ENCODE measurements at places on chromosomes 4 and X.

DNA sequence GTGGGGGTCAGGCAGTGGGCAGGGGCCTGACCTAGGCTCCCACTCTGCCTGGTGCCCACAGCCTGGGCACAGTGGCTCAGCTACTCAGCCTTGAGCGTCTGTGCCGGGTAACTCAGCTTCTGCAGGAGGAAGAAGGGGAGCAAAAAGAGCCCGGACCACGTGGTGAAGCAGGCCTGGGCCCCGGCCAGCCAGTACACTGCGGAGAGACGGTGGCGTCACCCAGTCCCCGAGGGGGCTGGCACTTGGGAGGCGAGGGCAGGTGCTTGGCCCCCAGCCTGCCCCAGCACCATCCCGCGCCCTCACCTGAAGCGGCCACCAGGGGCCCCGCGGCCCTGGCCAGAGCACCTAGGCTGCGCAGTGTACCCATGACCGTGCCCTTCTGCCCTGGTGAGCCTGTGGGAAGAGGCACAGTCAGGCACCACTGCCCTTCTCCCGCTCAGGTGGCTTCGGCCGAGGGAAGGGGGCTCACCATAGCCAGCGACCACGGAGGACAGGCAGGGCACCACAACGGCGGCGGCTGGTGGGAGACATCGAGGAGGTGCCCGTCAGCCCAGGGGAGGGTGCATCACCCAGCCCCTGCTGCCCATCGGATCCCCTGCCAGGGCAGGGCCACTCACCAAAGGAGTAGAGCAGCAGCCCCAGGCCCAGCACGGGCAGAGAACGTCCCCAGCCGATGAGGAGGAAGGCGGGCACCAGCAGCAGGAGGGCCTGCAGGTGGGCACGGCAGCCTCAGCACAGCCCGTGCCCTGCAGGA is 32.3 kb downstream of the NOP14 start:
- DNase-seq, result no peak

DNA sequence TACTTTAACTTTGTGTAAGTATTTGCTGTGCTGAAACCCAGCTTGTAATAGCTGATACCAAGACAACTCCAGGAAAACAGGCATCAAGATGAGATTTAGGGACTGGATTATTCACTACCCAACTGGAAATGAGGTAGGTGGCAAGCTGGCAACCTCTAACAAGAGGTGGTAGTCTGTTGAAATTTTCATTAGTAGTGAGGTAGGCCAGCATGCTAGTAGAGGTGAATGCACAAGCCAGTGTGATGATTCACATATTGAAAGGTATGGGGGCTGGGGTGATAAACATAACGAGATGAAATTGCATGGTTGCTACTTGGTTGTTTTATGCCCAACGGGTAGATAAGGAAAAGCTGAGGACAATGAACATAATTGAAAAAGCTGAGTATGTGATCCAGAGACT is 8.5 kb upstream of the TMPRSS11D start:
- no peak for DNase-seq

GRCh38 chrX:486325-486724 is 99.6 kb upstream of the PPP2R3B start:
- no peak for DNase-seq

GRCh38 chrX:119082278-119082677 is 9.5 kb downstream of the CT47C1 start:
- no peak for DNase-seq

DNA sequence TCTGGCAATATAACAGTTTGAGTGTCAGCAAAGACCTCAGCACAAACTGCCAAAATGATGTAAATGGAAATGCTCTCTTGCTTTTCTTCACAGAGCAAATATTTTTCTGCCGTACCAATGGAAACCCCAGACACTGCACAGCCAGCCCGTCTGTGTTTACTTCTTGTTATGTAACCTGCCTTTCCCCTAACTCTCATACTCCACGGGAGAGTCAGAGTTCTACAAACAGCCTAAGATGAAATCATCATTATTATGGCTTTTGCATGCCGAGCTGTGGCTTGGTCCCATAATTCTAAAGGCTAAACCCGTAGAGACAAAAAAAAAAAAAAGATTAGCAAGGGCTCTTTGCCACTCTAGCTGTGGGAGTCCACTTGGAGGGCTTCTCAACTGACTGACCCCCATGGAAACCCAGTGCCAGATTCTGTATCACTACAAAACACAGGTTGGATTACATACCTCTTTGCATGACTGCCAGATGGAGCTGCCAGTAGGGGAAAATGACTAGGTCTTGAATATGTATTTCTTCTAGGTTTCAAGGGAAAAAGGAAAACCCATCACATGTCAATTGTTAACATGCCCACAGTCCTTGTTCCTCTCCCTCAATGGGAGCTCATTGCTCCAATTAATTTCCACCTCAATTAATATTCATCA is 197.2 kb upstream of the CNKSR2 start:
- no peak for DNase-seq

- no peak for DNase-seq
Measured at GRCh38 chrX:16451334-16451733, 198.6 kb upstream of the S100G start.

- DNase-seq, result no peak
Measured at GRCh38 chr4:75494563-75494962, 19.6 kb downstream of the RCHY1 start.

DNA sequence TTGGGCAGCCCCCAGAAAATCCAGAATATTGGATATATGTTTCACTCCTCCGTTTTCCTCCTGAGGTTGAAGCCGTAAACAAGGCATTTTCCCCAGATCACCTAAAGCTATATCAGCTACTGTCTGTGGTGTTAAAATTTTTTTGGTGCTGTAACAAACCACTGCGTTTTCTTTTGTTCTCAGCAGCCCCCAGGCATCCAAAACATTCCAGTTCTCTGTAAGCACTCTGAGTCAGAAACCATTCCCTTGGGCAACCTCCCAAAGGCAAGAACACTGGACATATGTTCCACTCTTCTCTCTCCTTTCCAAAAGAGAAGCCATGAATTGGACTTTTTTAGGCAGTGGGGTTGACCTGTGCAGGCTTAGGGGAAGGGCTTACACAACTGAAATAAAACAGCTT is 310.9 kb downstream of the MID1IP1 start:
- no peak for DNase-seq

- no peak for DNase-seq
Measured at GRCh38 chr4:155106629-155107028, 101.8 kb upstream of the NPY2R start.

- DNase-seq, result no peak
Measured at GRCh38 chr4:7307394-7308099, 115.2 kb downstream of the SORCS2 start.

DNA sequence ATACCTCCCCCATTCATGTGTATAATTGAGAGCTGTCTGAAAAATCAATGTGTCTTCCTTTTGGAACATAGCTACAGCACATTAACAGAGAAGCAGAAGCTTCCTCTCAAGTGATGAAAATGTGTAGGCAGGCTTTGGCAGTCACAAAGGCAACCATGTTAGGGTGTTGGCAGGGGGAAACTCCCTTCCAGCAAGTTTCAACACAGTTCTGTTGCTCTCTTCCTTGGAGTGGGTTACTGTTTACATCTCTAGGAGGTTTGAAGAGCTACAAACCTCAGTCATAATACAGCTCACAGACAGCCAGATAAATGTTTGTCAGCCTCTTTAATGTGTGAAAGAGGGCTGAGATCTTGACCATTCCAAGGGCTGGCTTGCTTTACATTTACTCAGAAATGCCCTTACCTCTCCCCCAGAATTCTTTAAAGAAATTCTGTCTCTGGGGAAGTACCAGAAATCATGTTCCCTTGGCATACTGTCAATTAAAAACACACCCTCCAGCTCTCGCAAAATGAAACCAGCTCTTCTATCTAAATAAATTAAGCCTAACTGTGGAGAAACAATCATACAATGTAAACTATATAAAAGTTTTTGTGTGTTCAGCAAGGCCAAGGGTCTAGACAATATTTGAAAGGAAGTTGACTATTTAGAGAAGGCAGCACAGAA is 18.9 kb downstream of the ZBTB33 start:
- DNase-seq, result no peak

DNA sequence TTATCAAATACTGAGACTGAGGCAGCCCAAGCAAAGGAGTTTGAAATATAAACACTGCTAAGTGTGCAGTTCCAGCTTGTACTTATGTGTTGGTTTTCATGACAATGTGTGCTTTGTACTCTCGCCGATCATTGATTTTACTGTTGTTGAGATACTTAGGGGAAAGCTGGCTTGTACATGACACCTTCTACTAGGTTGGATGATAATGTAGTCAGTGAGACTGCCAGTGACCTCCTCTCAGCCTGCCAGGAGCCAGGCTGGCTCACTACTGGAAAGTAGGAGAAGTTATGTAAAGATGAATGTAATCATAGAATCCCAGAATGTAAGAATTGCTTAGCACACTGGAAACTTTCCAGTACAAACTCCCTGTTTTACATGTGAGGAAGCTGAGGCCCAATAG is 132.0 kb downstream of the AFF2 start:
- no peak for DNase-seq

- DNase-seq, result no peak
Measured at GRCh38 chr4:24656906-24657305, 72.6 kb upstream of the DHX15 start.

DNA sequence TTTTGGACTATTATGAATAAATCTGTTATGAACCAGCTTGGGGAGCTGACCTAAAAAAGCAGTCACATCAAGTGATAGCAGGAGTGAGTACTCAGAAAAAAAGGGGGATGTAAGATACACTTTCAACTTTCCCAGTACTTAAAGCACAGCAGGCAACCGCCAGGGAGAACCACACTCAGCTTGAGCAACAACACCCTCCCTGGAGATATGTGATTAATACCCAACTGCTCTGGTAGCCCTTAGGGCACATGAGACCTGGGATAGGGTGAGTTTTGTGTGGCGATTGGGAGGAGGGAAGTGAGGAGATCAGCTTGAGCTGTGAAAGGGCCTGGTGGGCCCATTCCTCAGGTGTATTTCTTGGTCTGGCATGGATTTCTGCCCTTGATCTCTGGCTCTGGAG is 220.3 kb upstream of the SFRP2 start:
- DNase-seq, result no peak

GRCh38 chrX:66233209-66233608 is 69.2 kb downstream of the HEPH start:
- no peak for DNase-seq

- no peak for DNase-seq
Measured at GRCh38 chrX:143663755-143664154, 27.9 kb upstream of the SLITRK4 start.

GRCh38 chr4:54574500-54574899 is 83.3 kb upstream of the KIT start:
- no peak for DNase-seq

DNA sequence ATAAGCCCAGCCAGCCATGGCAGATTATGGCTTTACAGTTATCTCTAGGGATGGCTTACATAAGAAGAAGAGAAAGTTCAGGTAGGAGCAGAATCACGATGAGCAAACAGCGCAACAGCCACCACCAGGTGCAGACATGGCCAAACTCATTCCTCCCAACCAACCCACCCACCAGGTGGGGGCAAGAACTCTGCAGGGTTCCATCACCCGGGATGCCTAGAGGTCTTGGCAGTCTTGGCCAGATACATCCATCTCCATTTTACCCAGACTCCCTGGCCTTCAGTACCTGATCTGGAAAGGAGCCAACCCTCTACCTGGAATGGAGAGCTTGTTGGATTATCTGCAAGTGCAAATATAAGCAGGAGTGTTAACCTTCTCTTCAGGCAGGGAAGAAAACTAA is 7.5 kb downstream of the TSC22D3 start:
- no peak for DNase-seq

DNA sequence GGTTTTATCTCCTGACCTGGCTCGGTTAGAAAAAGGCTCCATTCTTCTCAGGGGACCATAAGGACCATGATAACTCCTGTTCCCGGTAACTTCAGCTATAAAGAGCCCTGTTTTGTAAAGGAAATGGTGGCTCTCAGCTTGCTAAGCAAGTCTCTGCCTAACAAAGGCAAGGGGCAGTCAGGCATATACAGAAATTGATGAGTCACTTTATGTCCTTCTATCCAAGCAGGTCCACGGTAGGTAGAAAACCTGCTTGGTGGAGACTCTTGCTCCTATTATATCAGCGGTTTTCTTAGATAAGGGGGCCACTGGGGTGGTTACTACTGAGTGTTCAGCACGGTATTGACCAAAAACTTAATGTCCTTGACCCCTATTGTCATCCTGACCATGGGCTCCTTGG is 203.0 kb upstream of the KLF8 start:
- DNase-seq, result no peak

DNA sequence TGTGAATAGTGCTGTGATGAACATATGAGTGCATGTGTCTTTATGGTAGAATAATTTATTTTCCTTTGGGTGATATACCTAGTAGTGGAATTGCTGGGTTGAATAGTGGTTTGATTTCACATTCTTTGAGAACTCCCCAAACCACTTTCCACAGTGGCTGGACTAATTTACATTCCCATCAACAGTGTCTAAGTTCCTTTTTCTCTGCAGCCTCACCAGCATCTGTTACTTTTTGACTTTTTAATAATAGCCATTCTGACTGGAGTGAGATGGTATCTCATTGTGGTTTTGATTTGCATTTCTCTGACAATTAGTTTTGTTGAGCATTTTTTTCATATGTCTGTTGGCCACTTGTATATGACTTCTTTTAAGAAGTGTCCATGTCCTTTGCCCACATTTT is 29.1 kb downstream of the JADE3 start:
- DNase-seq, result no peak

DNA sequence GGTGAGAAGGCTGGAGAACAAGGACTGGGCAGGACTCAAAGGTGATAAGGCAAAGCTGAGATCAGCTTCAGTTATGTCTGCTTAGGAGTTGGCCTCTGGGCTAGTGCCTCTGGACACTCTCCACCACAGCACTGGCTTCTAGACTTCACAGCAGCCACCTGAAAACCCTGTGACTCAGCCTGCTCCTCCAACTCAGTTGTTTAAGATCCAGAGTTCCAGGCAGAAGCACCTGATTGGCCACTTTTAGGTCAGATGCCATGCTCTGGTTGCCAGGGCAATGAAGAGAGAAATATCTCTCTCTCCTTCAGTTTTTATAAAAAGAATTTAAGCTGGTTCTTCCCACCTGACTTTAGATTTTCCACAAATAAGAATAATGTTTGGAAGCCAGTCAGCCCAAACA is 47.9 kb upstream of the BLTP1 start:
- DNase-seq, result no peak

Measured in stimulated activated CD8-positive, alpha-beta memory T cell treated with anti-CD3 and anti-CD28 coated beads, Interleukin-4, amount 100 ng/mL, for 1 hour (primary cell).